NCI-H748 treated with DMSO at 0.1 percent for 48 hours (cell line): ENCODE measurements at places on chromosomes 2 and 18.
A peak's percentile ranks its signal among the peaks of the same experiment; 100 is the strongest.

- no peak for DNase-seq
Measured at GRCh38 chr2:190050001-190050400, 12.5 kb downstream of the MSTN start.

GRCh38 chr2:169095621-169096105 is 26.3 kb downstream of the DHRS9 start:
- DNase-seq, result no peak

GRCh38 chr18:58671632-58672564 is 633 bp downstream of the MALT1 start:
- no peak for DNase-seq

DNA sequence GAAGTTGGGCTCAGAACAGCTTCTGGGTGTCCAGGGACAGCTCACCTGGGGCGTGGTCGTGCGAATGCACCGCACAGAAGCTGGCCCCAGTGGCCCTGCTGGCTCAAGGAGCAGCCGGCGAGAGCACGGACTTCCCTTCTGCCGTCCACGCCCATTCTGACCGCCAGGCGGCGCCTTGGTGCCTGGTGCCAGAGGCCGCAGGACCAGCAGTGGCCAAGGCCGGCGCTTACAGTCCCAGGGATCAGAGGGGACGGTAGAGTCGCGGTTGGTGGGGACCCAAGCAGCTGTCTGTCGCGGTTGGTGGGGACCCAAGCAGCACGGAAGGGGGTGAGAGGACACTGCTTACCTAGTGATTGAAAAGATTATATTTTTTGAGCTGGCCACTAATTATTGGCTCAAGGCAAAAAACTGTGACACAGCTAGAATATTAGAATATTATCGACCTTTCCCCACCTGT is 25.7 kb downstream of the NPPC start:
- DNase-seq, result no peak

DNA sequence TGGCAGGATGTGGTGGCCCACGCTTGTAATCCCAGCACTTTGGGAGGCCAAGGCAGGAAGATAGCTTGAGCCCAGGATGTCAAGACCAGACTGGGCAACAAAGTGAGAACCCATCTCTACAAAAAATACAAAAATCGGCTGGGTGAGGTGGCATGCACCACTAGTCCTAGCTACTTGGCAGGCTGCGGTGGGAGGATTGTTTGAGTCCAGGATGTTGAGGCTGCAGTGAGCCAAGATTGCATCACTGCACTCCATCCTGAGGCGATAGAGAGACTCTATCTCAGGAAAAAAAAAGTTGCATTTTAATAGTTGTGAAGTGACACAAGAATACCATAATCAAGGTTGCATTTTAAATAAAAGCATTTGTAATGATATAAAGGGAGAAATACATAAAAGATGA is 124.1 kb upstream of the SLC38A11 start:
- DNase-seq, result no peak

DNA sequence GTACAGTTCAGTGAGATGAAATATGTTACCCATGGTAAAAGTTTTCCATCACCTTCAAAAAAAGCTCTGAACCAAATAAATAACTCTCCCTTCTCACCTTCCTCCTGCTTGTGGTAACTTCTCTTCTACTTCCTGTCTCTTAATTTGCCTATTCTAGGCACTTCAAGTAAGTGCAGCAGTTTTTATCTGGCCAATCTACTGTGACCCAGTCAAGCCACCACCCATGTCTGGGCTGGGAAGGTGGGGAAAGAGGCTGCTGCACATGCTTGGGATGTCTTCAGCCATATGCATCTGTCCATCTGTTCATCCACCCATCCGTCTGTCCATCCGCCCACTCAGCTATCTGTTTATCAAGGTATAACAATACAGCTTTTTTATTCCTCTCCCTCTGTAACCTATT is 31.6 kb downstream of the ZNF532 start:
- DNase-seq, result no peak

DNA sequence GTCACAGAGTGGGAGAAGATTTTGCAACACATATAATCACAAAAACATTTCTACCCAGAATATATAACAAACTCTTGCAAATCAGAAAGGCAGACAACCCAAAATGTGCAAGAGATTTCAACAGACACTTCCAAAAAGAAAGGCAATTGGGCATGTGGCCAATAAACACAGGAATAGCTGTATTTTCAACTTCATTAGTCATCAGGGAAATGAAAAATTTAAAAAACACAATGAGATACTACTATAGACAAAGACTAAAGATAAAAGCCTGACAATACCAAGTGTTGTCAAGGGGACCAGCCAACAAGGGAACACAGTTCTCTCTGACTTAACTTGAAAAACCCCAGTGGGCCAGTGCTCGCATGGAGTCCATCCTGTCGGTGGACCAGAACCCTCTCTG is 40.5 kb downstream of the MTHFD2 start:
- DNase-seq, result no peak

- DNase-seq, result no peak
Measured at GRCh38 chr2:9364373-9364772, 59.0 kb downstream of the ITGB1BP1 start.

GRCh38 chr2:188079196-188079595 is 212.5 kb upstream of the GULP1 start:
- no peak for DNase-seq

- DNase-seq, result no peak
Measured at GRCh38 chr2:156518138-156518537, 82.0 kb downstream of the GPD2 start.

DNA sequence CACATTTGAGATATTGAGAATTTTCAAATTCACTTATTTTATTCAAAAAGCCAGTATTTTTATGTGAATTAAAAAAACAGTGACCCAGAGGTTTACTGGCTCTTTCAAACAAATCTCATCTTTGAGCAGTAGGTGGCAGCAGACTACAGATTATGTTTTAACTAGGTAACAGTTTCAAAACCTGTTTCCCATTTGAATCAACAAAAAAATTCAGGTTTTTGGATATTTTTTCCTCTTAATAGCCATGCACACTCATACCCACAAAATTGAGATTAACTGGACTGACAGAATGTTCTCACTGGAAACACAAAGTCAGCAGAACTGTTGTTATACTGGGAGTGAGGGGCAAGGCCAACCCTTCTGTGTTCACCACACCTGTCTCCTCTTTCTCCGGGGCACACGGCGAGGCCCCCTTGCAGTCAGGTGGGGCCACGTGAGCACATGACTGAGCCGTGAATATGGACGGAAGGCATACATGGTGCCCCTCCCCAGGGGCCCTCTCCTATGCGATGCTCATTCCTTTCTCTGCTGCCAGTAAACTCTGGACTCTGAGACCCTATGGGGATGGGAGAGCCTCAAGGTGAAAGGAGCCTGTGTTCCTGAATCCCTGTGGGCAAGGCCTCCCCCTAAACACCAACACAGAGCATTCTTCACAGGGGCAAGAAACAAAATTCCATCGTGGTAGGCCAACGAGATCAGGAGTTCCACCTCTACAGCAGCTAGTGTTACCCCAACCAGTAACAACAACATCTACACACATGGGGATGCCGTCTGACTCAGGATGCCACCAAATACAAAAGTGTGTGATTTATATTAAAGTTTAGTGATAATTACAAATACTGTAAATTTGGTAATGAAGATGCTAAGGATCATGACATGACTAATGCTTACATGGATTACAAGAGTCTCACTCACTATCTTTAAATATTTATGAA is 80.4 kb downstream of the LPIN2 start:
- DNase-seq, result peak; percentile 19

DNA sequence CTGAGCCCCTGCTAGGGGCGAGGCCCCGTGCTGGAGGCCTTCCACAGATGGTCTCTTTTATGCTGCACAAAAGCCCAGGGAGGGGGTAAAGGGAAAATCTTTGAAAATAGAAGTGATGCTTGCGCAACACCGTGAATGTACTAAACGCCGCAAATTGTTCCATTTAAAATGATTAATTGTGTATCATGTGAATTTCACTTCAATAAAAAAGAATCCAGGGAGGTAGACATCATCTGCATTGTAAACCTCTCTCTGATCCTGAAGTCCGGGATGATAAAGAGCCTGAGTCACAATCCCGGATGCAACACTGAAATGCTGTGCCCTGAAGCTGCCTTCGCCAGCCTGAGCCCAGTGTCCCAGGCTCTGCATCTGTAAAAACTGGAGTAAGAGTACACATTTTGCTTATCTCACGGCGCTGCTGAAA is 107.7 kb upstream of the PPP1CB start:
- no peak for DNase-seq

DNA sequence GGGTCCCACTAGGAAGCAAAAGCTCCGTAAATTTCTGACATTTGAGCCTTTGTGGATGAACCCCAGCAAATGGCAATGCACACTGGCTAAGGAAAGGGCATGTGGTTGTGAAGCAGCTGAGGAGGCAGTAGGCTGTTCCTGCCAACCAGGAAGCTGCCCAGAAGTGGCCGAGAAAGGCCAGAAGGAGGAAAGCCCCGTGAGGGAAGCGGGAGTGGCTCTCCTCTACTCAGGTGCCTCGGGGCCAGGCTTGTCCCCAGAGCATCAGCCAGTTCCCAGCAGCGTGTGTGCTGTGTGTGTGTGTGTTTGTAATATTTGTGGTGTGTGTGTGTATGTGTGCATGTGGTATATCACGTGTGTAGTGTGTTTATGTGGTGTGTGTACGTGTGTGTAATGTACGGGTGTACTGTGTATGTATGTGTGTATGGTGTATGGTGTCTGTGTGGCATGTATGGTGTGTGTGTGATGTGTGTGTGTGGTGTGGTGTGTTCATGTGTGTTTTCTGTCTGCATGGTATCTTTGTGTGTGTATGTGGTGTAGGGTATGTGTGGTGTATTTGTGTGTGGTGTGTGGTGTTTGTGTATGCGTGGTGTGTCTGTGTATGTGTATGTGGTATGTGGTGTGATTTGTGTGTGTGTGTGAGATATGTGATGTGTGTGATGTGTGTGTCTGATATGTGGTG is 90.6 kb downstream of the APOB start:
- DNase-seq, result no peak

DNA sequence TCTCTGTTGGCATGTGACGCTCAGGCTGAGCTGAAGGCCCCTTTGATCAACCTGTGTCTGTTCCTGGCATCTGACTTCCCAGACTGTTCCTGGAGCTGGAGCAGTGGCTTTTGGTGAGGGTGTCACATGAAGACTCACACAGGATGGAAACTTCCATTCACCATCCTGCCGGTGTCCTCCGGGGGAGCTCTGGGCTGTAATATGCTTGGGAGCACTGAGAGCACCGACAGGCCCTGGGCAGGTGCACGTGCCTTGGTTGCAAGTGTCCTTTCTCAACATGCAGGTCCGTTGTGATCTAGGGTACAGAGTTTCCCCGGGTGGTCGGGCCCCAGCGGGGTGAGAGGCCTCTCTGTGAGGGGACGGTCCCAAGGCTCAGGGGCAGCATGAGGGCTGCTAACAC is 24.8 kb upstream of the GBX2 start:
- no peak for DNase-seq

- DNase-seq, result no peak
Measured at GRCh38 chr2:80105015-80105640, 199.4 kb downstream of the LRRTM1 start.

DNA sequence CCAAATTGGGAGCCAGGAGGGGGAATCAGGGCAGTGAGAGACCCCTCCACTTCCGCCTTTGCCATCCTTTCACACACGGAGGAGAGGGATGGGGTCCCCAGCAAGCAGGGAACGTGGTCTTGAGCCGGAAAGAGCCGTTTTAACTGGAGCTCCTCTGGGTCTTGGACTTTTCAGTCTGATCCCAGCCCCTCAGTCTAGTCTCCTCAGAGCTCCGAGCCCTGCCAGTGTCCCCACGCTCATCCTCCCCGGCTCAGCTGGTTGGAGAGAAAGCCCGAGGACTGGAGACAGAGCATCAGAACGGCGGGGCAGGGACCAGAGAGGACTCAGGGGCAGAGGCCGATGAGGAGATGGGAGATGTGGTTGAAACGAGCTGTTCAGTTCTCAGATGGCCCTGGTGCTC is 26.1 kb upstream of the OTOF start:
- no peak for DNase-seq

DNA sequence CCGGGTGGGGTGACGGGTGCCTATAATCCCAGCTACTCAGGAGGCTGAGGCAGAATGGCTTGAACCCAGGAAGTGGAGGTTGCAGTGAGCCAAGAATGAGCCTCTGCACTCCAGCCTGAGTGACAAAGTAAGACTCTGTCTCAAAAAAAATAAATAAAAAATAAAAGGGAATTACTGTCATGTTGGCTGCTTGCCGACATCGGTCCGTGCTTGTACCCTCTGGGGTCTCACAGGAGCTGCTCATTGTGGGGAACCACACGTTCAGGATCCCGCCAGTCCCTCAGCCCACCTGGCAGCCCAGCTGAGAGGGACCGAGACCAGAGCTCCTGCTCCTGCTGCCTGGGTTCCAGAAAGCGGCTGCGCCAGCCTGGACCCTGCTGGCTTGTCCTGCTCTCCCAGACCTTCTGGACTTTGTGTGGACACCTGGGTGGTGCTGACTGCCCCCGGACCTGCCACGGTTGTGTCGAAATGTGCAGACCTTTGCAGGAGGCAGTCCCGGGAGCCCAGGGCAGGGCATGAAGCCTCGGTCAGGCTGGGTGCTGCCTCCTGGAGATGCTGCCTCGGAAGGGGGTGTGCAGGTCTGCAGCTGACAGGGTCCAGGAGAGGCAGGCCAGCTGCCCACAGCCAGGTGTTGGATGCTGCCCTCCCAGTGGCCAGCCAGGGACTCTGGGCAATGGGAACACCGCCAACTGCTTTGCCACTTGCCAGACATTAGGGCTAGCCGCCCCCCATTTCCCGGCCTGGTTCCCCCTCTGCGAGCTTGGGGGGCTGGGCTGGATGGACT is 16.4 kb downstream of the KLF11 start:
- no peak for DNase-seq

- peak; percentile 26 for DNase-seq
Measured at GRCh38 chr2:196170606-196171247, 651 bp downstream of the STK17B start.

- DNase-seq, result peak; percentile 57
Measured at GRCh38 chr2:33230195-33230594, 246.3 kb upstream of the RASGRP3 start.

- DNase-seq, result no peak
Measured at GRCh38 chr2:168678153-168678853, 124.1 kb upstream of the NOSTRIN start.

DNA sequence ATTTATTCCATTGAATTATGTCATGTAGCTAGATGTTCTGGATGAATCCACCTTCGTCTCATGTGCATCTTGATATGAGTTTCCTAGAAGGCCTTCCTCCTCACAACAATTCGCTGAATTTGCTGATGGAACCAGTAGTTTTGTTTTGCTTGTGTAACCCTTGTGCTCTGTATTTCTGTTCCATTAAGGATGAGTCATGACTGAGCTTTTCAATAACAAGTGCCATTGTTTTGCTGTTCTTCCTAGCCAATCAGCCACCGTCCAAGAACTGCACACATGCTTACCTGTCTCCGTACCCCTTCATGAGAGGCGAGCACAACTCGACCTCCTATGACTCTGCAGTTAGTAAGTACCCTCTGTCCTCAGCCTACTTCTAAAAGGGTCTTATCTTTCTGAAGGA is 2.3 kb downstream of the TMEM182 start:
- no peak for DNase-seq

- no peak for DNase-seq
Measured at GRCh38 chr2:219490186-219490585, 8.5 kb upstream of the GMPPA start.
